ENCODE measurements at places on chromosomes 5 and 9. TPM values are rescaled to one million over a fixed set of nuclear protein-coding genes. Genes with fewer than 3 reads are reported as not detected.

DNA sequence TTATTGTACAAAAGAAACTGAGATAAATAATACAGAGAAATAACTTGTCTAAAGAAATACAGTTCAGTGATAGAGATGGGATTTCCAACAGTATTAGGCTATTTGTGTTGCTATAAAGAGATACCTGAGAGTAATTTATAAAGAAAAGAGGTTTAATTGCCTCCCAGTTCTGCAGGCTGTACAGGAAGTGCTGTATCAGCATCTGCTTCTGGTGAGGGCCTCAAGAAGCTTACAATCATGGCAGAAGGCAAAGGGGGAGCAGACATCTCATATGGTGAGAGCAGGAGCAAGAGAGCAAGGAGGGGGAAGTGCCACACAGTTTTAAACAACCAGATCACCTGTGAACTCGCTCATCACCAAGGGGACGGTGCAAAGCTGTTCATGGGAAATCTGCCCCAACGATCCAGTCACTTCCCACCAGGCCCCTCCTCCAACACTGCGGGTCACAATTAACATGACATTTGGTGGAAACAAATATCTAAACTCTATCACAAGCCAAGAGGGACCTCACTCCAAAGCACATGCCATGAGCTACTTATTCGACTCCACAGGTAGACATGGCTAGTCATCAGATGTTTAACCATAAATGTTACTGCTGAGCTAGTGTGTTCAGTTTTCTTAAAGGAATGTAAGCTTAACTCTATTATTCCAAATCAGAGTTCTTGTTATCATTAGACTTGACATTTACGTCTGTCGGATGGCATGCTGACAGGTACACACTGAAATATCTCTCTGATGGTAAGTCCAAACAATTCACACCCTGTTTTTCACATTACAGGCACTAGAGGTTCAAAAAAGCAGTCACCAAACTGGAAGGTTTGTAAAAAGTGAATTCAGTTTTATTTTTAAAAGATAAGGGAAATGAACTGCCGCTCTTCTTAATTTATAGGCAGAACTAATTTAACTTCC lies 82.2 kb downstream of the AUH start:
- H3K4me3 ChIP-seq: no peak overlapping the region
- peaks cover 18% of the 10 kb centered on the region for H3K36me3 ChIP-seq
- no peak overlapping the region for H3K27ac ChIP-seq
- H3K27me3 ChIP-seq: no peaks in the 10 kb centered on the region

- no peak for DNase-seq
- no peaks in the 10 kb centered on the region for H3K36me3 ChIP-seq
- H3K27me3 ChIP-seq: no peaks in the 10 kb centered on the region
Measured at GRCh38 chr9:80883426-80883825, 805.9 kb downstream of the TLE1 start.

DNA sequence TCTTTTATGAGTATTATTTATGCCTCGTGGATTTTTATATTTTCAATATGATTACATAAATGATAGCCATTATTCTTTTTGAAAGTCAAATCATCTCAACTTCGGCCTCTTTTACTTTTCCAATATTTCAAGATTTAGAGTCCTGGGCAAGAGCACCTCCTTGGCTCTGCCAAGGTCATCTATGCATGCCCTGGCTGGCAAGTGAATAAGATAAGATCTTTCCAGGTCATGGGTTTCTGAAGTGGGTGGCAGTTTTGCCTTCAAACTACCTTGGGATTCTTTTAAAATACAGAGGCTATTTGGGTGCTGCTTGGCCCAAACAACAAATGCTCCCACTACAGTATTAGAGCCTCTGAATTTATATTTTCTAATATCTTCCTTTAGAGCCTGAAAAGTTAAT lies 95.4 kb downstream of the CWC27 start:
- peaks cover 4% of the 10 kb centered on the region for H3K36me3 ChIP-seq
- no peak for DNase-seq
- H3K4me1 ChIP-seq: no peaks in the 10 kb centered on the region
- H3K27ac ChIP-seq: no peak overlapping the region

- DNase-seq: no peak
- no peaks in the 10 kb centered on the region for H3K36me3 ChIP-seq
- no peak overlapping the region for H3K4me3 ChIP-seq
- H3K27ac ChIP-seq: no peak overlapping the region
- H3K4me1 ChIP-seq: no peaks in the 10 kb centered on the region
- H3K27me3 ChIP-seq: no peaks in the 10 kb centered on the region
Measured at GRCh38 chr9:26462213-26462612, 430.4 kb downstream of the CAAP1 start.

DNA sequence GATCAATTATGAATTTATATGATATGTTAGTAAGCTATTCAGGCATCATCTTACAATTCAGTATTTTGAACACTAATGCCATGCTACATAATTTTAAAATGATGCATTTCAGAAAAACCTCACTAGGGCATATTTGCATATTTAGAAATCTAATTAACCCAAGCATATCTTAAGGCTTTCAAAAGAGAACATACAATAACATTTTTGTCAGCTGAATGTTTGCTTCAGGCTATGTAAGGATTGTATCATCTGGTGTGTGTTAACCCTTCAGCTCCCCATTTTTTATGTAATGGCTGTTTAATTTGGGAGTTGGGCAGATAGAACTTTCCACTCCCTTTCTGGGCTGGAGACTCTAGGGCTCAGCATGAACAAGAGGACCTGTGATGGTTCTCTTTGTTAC lies 299.1 kb upstream of the EFNA5 start:
- H3K4me3 ChIP-seq: no peak overlapping the region
- no peaks in the 10 kb centered on the region for H3K4me1 ChIP-seq
- no peaks in the 10 kb centered on the region for H3K36me3 ChIP-seq
- no peaks in the 10 kb centered on the region for H3K27me3 ChIP-seq
- no peak overlapping the region for H3K27ac ChIP-seq
- DNase-seq: no peak

Gene SOHLH1
- not detected for total RNA-seq
